ENCODE measurements at places on chromosomes 6 and 20.
A peak's percentile ranks its signal among the peaks of the same experiment; 100 is the strongest.

GRCh38 chr20:40583636-40584035 lies 105.4 kb downstream of the MAFB start:
- no peak for DNase-seq

DNA sequence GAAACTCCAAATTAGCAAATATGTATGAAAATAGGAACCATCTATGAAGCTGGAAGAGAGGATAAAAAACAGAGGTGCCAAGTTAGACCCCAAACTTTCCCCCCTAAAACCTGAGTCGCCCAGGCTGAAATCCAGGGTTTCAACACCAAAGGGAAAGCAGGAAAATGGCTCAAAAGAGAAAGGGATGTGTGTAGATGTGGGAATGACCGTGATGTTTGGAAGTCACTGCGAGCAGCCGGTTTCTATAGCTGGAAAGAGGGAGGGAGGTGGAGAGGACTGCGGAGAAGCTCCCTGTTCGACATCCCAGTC lies 4.5 kb downstream of the RING1 start:
- DNase-seq = no peak

- no peak for DNase-seq
These were observed 34.8 kb upstream of the JAG1 start for GRCh38 chr20:10708351-10709185.

- no peak for DNase-seq
These were observed 39.4 kb upstream of the EEF1A1 start for GRCh38 chr6:73560182-73560732.

DNA sequence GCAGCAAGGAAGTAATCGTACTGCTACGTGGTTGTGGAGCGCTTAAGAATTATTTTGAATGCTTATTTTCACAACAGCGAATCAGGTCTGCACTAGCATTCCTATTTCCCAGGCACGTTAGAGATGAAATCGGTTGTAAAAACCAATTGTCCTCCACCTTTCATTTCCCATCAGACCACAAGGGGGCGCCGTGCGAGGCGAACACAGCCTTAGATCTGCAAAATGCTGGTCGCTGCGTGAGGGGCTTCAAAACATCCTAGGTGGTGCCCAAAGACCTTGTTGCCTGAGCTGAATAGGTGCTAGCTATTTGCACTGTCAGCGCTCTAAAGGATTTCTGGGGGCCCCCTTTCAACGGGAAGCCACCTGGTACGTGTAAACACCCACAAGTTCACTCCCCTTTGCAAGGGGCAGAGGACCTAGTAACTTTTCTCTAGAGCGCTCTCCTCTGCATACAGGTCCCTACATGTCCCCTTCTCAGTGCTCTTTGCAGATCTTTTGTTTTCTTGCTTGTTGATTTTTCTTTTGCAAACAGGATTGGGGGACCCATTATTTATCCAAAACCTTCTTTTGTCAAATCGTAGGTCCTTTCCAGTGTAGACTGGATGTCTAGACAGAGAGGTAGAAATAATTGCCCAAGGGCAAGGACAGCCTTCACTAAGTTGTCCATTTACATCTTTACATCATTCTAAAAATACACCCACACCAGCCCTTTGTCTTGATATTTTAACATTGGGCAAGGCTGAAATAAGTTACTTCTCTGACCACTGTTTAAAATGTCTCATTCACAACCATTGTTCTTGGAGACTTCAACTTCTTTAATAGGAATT lies 59.8 kb downstream of the NEDD9 start:
- DNase-seq = no peak

DNA sequence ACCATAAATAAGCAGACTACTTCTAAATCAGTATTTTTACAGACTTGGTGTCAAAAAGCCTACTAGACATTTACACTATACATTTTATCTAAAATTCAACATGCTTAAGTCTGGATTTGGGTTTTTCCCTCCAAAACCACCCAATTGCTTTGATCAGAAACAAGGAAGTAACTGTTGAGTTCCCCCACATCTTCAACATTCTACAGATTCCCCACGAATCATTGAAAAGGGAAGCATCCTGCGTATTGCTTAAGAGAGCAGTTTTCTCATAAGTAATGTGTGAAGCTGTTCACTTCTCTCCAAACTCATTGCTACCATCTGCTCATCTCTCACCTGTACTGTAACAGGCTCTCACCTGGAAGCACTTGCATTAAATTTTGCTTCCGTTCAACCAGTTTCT lies 36.4 kb upstream of the RNF144B start:
- no peak for DNase-seq

DNA sequence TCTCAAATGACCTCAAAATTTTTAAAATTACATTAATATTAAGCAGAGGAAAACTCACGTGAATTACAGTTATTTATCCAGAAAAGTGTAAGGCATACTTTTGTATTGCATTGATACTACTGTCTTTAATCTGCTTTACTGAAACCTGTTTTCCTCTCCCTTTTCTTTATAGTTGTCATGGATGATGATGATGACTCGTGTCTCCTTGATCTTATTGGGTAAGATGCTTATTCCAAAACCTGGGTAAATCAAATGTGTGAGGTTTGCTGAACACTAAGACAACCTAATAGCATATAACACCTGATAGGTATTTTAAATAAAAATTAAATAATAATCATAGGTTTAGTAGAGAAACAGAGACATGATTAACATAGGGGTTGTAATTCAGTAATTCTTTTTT lies 40.0 kb downstream of the BICRAL start:
- DNase-seq = no peak

DNA sequence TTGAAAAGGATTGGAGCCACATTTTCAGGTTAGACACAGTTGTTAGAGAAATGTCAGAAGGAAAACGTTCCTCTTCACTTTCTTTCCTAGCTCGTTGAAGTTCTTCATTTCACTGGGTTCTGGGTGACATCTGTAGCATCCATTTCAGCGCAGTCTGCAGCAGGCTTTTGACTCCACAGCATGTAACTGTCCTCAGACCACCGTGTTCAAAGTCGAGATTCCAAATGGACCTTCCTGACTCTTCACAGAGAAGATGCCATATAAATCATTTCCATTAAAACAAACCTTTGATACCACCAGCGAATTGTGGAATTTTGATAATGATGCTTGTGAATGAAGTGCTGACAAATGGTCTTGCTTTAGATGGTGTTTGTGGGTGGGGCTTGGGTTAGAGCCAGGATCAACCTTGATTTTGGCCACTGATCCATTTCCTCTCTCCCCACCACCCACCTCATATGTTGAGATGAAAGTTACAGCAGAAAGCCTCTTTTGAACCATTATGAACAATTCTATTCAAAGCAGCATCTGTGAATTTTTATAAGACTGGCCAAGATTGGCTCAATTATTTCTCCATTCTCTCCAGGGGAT lies 185.3 kb upstream of the PREP start:
- DNase-seq = no peak

GRCh38 chr6:51778666-51779065 lies 308.7 kb downstream of the PKHD1 start:
- DNase-seq = no peak

- no peak for DNase-seq
These were observed 277 bp downstream of the ADGRB3 start for GRCh38 chr6:68635412-68635705.

DNA sequence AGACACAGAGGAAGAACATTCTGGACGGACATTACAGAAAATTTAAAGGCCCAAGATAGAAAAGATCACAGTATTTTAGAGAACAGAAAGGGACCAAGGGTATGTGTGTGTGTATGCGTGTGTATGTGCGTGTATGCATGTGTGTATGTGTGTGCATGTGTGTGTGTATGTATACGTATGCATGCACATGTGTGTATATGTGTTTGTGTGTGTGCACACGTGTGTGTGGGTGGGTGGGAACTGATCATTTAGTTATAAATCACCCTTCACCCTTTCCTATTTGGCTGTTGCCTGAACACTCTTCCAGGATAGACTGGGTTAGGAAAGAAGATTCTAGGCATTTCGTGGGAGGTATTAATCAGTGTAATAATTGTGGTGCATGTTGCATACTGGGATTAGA lies 634.4 kb downstream of the DHX35 start:
- DNase-seq = no peak

DNA sequence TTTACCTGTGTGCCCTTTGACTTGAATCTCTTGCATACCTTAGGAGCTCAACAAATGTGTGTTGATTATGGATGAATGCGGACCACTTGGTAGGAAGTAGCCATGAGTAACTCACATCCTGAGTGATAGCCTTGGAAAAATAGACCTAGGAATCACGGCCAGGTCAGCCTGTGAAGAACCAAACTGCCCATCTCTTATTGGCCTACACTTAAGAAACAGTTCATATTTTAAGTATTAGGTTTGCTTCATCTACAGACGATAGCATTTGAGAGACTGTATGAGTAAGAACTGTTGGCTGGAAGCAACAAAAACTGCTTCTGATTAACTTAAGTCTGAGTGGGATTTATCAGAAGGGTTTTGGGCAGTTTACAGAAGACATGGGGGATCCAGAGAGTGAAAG lies 320.1 kb upstream of the PRND start:
- DNase-seq = no peak

- DNase-seq = no peak
These were observed 60.3 kb downstream of the WDR27 start for GRCh38 chr6:169641461-169642085.

GRCh38 chr6:4658486-4658885 lies 117.7 kb upstream of the CDYL start:
- no peak for DNase-seq

GRCh38 chr6:80696268-80696667 lies 589.8 kb downstream of the BCKDHB start:
- DNase-seq = no peak

GRCh38 chr6:22940581-22941290 lies 371.4 kb downstream of the HDGFL1 start:
- no peak for DNase-seq

DNA sequence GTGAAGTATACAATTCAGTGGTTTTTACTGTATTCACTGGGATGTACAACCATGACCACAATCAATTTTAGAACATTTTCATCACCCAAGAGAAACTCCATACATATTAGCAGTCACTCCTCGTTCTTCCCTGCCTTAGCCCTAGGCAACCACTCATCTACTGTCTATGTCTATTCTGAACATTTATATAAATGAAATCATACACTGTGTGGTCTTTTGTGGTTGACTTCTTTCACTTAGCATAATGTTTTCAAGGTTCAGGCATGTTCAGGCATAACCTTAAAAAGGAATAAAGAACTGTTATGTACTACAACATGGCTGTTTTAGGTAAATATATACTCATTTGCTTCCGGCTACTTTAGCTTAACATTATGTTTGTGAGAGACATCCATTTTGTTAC lies 37.3 kb downstream of the BLTP3A start:
- no peak for DNase-seq

DNA sequence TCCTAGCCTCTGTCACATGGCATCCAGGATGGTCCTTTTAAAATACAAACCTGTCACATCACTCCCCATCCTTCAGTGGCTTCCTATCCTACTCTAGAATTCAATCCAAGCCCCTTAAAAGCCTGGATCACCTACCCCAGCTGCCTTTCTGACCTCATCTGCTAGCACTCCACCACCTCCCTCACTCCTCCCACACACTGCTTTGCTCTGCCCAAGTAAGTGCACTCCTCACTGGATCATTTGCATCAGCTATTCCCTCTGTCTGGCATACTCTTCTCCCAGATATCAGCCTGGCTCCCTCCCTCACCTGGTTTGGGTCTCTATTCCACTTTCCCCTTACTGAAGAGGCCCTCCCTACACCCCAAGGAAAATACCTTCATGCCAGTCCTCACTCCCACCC lies 10.5 kb downstream of the C6orf136 start:
- no peak for DNase-seq

DNA sequence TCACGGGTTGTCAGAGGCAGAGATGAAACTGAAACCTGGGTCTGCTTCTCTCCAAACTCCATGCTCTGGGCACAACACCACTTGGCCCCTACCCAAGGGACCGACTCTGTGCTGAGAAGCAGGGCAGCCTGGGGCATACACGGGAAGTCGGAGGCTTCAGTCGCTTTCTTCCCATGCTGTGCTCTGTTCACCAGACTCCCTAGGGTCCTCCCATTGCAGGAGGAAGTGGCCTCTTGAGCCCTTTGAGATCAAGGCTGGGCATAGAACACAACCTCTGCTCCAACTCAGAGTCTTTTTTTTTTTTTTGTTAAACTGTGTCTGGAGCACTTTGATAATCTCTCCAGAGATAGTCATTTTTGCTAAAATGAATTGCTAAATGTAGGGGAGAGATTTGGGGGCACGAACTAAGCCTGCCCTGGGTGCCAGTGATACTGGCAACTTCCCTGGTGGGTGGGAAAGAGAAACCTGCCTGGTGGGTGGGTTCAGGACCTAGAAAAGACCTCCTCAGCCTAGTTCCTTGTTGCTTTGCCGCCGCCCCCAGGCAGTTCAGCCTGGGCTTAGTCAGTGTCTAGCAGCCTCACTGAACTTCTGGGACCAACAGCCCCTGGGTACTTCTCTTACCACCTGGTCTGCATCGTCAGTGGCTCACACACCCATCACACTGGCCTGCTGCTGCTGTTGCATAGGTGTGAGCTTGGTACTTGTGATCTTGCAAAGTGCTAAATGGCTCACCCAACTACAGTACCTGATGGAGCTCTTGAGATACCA lies 62.0 kb downstream of the PPP1R14C start:
- peak; percentile 79 for DNase-seq

GRCh38 chr6:21468461-21468860 lies 125.1 kb upstream of the SOX4 start:
- no peak for DNase-seq

GRCh38 chr6:13662651-13663334 lies 47.7 kb downstream of the NOL7 start:
- DNase-seq = no peak

- no peak for DNase-seq
These were observed 2.0 kb downstream of the TRAF3IP2 start for GRCh38 chr6:111603685-111604084.

DNA sequence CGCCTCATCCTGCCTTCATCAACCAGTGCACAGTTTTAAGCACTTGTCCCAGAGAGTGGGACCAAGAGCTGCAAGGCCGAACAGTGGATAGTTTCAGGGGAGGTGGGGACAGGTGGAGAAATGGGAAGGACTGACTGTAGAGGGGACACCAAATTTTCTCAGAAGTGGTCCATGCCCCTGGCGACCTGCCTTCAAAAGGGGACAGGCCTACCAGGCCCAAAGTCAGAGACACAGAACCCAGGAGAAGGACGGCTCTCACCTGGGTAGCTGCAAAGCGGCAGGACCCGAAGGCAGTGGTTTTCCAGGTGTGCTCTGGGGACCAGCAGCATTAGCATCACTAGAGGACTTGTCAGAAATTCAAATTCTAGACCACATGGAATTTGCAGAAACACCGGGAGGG lies 5.8 kb downstream of the TFEB start:
- no peak for DNase-seq

DNA sequence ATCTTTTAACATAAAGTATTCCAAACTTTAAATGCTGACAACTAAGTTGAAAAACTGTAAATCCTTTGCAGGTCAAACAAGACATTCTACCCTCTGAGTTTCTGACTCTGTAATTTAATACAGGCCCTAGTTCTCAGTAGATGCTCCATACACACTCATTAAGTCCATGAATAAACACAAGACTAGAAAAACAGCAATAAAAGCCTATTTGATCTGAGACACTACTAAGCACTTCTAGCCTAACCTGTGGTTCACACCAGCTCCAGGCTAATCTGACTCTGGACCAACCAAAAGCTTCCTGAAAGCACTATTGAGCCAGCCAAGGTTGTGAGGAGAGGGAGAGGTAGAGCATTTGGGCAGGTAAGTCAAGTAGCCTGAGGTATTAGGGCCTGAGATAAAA lies 103.9 kb downstream of the EPM2A start:
- no peak for DNase-seq

GRCh38 chr6:27297857-27298730 lies 14.0 kb downstream of the POM121L2 start:
- DNase-seq = no peak

Measured in DMS79 treated with DMSO at 0.1 percent for 48 hours (cell line).